HAP-1 (cell line): ENCODE measurements at places on chromosomes 7 and 10.
A peak's percentile ranks its signal among the peaks of the same experiment; 100 is the strongest.

DNA sequence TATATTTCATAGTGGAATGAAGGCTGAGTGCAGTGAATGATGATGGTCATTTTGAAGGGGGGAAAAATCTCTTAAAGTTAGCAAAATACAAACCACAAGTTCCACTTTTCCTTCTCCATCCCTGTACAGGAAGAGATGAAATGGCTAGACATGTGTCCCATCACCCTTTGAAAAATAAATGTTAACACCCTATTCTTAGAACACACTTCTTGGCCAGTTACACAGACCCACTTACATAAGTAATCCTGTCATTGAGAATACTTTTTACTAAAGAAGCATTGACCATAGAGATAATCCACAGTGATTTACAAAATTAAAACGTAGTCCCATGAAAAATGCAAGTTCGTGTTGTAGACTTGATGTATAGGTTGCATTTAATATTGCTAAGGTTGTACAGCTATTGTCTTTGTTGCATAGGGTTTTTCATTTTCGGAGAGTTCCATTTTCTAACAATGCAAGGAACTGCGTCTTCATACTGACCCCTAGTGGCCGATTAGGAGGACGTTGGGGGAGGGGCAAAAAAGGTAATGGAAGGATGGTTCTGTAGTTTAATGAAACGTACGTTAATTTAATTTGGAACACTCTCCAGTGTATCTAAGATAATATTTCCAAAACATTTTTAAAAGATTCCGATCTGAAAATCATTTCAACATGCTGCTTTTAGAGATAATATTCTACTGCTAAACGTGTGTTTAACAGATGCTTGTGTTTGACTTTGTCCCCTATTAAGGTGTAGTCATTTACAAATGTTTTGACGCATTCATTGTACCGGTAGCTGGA, 60.9 kb downstream of the ARMC3 start:
- DNase-seq: peak; percentile 62

DNA sequence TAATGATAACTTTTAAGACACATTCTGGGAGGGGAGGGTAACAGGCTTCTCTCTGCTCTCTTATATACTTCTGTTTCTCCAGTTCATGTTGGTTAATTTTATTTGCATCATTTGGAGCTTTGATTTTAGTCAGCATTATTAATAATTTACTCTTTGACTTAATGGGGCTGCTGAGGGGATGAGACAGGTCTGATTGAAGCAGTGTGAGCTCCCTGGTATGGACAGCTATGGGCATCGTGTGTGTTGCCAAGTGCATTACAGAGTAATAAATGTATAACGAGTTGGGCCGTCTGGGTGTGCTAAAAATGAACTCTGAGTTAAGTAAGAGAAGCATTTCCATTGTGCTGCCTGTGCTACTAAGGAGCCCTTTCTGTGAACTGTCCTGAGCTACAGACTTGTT, 31.7 kb upstream of the IKZF1 start:
- no peak for DNase-seq

DNA sequence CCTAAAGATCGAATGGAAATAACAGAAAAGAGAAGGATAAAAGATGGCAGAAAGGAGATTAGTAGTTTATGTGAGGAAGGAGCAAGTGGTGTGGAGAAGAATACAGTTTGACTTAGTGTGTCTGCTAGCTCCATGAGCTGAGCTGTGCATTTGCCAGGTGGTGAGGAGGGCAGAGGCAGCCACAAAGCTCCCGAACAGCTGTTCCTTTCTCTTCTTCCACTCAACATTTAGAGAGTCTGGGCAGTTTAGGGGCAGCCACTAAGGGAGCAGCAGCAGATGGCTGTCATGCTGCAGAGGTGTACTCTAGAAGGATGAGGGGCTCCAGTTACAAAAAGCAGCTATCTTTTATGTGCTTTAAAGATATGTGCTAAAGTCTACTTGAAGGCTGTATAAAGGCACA, 674.4 kb downstream of the GRM8 start:
- DNase-seq: no peak

DNA sequence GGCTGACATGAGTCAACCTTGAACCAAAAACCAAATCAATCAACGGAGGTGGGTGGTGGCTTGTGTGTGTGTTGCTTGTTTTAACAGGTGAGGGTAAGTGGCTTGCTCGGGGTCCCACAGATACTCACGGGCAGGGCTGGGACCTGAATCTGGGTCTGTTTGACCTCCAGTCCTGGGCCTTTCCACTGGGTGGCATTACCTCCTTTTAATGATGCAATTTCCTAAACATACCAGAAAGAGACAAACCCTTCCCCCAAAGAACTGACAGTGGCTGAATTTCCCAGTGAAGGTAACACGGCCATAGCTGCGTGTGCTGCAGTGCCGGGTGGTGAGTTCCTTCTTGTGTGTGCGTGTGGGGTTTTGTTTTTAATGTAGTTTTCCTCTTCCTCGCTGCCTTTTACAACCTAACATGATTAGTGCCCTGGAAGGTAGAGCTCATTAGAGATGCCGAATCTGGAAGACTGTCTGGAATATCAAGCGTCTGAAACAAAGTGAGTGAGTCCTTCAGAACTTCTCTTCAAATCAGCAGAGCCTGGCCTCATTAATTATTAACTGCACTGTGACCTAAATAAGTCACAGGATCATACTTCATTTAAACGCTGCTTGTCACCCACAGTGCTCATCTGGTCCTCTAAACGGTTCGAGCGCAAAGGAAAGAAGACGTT, 166.1 kb upstream of the TCERG1L start:
- DNase-seq: no peak

- DNase-seq: peak; percentile 38
Measured at GRCh38 chr10:16777473-16778370, 39.5 kb downstream of the RSU1 start.

DNA sequence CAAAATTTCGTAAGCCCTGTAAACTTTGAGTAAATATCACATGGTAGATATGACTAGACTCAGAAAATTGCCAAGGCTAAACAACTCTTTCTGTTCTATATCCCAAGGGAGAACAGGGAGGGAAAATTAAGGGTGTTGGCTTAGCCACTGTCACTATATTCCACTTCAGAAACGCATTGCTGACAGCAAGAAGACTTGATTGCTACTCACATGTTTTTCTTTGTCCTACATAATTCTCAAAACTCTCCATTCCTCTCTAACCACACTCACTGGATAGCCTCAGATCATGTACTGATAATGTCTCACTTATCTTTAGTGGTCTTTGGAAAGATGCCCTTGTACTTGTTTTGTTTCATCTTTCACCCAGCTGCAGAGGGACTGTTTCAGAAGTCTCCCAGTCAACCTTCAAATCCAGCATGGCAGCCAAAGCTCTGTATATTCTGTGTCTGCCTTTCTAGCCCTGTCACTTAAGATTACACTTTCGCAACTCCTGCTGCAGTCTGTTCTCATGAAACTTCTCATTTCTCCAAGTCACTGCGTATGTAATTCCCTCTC, 582.4 kb upstream of the FZD8 start:
- no peak for DNase-seq

DNA sequence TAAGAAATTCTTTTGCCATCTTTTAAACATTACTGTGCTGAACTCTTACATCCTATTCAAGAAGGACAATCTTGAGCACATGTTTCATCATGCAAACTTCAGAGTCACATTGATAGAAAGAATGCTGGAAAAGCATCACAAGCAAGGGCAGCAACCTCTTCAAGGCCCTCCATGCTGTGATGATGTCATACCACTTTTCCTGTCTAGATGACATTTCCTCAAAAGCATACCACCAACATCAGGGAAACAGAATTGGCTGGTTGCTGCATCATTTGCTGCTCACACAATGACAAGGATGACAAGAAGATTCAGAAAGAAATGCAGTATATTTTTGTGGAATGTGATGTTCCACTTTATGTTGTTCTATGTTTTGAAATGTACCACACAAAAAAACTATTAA, 37.6 kb downstream of the CYP2C8 start:
- DNase-seq: no peak

GRCh38 chr10:130232166-130233034, 96.2 kb downstream of the GLRX3 start:
- DNase-seq: no peak

DNA sequence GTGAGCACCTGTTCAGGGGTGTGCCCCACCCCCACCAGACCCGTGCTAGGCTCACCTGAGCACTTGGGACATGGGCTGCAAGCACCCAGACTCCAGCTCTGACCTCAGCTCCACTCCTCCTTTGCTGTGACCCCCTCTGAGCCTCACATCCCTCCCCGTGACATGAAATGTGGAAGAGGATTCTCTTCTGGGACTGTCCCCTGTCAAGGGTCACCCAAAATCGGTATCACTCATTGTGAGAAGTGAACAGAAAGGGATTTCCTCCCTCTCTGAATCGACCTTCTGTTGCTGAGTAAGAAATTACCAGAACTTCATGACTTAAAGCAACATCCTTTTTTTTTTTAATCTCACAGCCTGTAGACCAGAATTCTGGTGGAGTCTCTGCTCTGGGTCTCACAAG, 6.2 kb upstream of the CHST15 start:
- DNase-seq: no peak

- DNase-seq: no peak
Measured at GRCh38 chr7:70616211-70616610, 515.7 kb upstream of the GALNT17 start.

DNA sequence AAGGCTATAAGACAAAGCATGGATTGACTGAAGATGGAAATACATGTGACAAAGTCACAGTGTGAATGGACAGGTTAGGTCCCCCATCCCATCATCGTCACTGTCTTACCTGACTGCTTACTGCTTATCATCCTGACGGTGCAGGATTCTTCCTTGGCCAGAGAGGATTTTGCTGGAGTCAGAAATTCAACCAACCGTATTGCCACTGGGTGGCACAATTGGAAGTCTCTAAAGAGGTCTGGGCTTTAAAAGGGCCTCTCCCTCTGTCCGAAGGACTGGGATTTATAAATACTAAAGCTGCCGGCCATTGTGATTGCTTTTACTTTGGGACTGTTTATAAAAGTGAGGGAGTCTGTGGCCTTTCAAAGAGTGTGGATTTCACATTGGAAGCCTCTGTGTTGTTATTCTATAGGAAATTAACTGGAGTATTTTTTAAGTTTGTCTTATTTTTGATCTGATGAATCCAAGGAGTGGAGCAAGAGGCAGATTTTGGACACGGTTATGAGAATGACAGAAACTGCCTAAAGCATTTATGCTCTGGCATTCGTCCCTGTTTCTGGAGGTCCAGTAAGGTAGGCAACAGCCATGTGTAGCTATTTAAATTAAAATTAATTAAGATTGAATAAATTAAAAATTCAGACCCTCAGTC, 113.3 kb upstream of the CREB5 start:
- DNase-seq: peak; percentile 57

DNA sequence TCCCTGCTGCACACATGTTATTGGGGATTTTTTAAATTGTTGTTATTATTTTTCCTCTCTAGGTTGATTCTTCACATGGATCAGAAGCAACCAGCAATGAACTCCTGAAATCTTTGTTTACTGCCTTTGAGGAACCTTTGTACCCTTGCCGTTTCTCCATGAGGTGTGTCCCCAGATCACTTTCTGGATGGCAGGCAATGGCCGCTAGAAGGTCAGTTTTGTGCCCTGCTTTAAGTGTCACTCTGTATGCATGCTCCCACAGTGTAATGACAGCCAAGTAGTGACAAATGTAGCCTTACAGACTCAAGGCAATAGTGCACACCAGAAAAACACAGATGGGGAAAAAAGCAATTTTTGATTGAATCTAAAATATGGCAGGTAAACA, 47.7 kb upstream of the NRP1 start:
- DNase-seq: no peak

DNA sequence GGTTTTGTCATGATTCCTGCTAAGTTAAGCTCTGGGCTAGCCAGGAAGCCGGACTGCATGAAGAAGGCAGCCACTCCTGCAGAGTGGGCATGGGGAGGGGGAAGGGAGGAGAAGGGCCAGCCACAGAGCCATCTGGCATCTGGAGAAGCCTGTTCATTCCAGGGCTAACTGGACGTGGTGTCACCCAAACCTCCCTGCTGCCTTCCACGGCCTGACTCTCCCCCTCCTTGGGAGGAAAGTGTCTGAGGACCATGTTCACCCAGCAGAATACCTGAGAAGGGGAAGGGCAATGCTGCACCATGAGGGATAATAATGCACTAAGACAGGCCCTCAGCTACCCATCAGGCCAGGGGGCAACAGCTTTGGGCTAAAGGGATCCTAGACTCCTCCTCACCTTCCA, 15.4 kb downstream of the AQP1 start:
- DNase-seq: no peak

GRCh38 chr7:106984034-106984433, 60.5 kb upstream of the PRKAR2B start:
- no peak for DNase-seq

GRCh38 chr7:157618091-157618726, 281.4 kb downstream of the DNAJB6 start:
- no peak for DNase-seq

- no peak for DNase-seq
Measured at GRCh38 chr10:79320820-79321493, 26.3 kb upstream of the PPIF start.

- no peak for DNase-seq
Measured at GRCh38 chr7:35646289-35647023, 48.5 kb downstream of the HERPUD2 start.

DNA sequence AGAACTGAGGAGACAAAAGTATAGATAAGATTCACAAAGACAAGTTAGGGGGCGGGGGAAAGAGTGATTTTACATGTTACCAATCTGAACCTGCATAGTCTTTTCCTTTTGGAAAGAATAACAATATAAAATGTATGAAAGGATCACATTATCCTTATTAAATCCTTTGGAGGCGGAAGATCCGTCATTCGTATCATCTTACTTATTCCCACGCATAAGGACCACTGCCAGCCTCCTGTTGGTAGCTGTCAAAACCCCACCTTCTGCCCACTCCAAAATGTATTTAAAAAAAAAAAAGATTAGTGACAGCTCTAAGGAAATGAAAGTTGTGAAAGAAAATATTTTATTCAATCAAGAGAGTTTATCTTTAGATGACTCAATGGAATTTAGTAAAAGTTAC, 821.0 kb upstream of the CELF2 start:
- DNase-seq: no peak

DNA sequence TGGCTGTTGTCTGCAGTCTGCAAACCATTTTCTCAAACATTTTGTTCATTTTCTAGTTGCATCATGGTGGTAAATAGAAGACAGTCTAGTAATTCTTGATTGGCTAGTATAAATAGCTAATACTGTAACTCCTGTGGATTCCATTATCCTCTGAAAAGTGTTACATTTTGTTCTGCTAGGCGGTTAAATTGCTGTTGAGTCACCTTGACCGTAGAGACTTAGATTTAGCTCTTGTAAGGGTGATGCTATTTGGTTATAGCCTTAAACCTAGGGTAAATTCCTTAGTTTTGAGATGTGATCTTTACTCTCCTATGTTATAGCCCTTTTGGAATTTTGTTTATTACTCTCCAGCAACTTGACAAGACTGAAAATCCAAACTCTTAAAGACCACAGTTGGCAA, 58.8 kb downstream of the SHOC2 start:
- no peak for DNase-seq

GRCh38 chr7:138871065-138871813, 73.2 kb upstream of the ATP6V0A4 start:
- no peak for DNase-seq

GRCh38 chr10:8902926-8903325, 848.4 kb downstream of the GATA3 start:
- no peak for DNase-seq

- peak; percentile 74 for DNase-seq
Measured at GRCh38 chr7:29684787-29685650, 121.3 kb upstream of the WIPF3 start.
